ENCODE measurements at places on chromosomes 1 and 21.

GRCh38 chr1:27047914-27048313 is 35.3 kb upstream of the TENT5B start:
- DNase-seq = no peak

DNA sequence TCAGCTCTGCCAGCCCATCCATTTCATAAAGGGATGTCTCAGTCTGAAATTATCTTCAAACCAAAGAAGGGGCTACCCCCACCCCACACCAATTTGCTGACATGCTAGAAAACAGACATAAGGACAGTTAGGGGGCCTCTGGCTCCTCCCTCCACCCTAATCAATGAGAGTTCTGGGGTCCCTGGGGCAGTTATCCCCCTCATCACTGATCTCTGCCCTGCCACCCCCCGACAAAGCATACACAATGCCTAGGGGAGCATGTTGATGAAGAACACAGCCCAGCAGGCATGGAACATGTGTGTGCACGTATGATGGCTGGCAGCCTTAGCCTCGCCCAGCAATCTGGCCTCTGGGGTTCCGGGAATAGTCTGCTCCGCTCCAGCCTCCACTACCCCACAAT is 58.9 kb downstream of the RHBG start:
- DNase-seq = no peak

DNA sequence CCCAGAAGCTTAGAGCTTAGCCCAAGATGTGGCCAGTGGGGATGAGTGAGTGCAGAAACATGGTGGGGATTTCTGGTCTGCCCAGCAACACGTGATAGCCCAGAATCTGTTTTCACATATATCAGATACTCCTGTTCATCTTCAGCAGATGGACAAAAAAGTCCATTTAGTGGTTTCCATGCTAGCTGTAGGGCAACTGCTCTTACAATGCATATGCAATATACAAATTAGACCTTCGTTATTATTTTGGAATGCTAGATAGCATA is 96.9 kb upstream of the SGIP1 start:
- no peak for DNase-seq

DNA sequence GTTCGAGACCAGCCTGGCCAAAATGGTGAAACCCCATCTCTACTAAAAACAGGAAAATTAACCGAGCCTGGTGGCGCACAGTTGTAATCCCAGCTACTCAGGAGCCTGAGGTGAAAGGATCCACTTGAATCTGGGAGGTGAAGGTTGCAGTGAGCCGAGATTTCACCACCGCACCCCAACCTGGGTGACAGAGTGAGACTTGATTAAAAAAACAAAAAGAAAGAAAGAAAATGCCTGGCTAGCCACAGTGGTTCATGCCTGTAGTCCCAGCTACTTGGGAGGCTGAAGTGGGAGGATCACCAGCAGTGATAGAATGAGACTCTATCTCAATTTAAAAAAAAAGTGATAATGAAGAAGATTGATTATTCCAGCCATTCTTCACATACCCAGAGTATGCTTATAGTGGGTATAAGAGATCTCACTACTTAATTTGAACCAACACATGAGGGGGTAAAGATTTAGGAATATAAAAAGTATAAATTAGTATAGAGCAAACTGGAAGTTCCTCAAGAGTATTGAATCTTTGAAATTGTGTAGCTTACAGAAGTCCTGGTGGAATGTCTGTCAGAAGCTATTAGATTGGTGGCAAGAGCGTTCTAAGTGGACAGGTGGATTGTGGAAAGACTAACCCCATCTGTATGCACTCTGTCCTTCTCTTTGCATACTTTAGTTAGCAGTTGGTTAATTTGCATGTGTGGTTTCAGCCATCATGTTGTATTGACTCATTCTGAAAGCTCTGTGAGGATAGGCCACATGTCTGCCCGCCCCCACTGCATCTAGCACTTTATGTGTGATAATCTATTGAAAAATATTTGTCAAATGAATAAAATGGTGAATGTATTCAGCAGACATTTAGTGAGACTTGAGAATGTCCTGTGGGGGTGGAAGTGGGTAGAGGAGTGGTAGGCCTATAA is 25.0 kb downstream of the RLF start:
- DNase-seq = peak; percentile 24

GRCh38 chr1:113255038-113255719 is 135.1 kb upstream of the MAGI3 start:
- no peak for DNase-seq

GRCh38 chr1:2391931-2392509 is 379 bp downstream of the RER1 start:
- DNase-seq = no peak

DNA sequence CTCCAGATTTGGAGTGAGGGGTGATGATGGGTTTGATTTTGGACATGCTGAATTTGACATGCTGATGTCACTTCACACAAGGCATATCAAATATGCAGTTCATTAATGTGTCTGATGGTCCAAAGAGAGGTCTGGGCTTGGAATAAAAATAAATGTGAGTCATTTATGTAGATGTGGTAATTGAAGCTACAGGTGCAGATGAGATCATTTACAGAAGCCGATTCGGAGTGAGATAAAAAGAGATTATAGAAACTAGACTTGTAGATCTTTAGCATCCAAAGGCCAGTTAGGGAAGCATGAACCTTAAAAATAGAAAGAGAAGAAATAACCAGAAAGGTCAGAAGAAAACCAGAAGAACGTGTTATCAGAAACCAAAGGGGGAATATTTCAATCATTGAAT is 350.9 kb upstream of the ZP4 start:
- DNase-seq = no peak

DNA sequence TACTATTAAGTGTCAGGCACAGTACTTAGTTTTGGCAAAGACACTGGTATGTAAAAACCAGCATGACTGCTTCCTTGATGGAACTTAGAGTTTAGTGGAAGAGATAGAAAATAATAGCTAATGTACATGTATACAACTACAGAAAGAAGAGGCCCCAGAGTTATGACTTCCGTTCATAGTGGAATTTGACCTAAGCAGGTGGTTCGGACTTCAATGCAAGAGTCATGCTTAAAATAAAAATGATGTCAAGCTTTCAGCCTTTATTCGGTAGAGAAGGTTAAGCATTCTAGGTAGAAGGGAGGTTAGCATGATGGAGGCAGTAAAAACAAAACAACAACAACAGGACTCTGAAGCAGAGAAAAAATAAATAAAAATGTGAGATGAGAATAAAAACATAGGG is 165.9 kb downstream of the KCNT2 start:
- DNase-seq = no peak

GRCh38 chr1:207102659-207103058 is 1.4 kb upstream of the C4BPA start:
- no peak for DNase-seq

- no peak for DNase-seq
Observed at GRCh38 chr21:46454634-46455390, 3.9 kb upstream of the DIP2A start.

- no peak for DNase-seq
Observed at GRCh38 chr21:31555741-31556191, 103.7 kb upstream of the SOD1 start.

DNA sequence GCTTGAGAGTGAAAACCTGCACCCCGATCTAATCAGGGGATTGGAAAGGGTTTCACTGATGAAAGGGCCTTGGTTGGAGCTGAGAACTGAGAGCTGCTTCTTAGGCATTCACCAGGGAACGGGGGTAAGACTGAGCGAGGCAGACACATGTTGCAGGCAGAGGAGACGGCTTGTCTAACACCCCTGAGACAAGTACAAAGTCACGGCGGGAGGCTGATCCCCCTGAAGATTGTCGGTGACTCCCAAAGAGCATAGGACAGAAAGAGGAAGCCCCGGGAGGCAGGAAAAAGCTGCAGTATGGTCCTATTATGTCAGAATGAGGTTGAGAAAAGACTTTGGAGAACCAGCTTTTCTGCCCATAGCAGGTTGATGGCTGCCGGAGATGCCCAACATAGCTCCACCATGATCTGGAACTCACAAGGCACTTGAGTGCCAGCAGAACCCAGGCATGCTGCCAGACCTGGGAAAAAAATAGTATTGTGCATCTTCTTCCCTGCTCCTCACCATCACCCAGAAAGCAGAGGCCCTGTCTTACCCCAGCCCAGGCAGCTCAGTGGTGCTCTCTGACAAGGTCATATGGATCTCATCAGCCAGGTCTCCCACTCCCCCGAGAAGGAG is 463.9 kb upstream of the PROX1 start:
- no peak for DNase-seq

DNA sequence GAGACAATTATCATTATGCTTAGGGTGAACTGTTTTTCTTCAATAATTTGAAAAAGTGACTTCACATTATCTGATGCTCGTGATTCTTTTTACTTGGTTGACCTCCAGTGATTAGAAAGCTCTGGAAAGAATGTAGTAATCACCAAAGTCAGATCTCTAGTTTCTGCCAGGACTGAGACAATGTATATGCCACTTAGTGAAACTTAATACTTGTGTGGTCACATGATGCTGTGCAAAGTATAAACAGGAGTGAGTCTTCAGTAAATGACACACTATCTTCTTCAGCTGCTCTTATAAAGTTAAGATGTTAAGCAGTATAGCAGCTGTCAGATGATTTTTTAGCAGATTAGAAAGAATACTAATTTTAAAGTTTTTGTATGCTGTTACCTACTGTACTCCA is 17.2 kb downstream of the VCAM1 start:
- no peak for DNase-seq

DNA sequence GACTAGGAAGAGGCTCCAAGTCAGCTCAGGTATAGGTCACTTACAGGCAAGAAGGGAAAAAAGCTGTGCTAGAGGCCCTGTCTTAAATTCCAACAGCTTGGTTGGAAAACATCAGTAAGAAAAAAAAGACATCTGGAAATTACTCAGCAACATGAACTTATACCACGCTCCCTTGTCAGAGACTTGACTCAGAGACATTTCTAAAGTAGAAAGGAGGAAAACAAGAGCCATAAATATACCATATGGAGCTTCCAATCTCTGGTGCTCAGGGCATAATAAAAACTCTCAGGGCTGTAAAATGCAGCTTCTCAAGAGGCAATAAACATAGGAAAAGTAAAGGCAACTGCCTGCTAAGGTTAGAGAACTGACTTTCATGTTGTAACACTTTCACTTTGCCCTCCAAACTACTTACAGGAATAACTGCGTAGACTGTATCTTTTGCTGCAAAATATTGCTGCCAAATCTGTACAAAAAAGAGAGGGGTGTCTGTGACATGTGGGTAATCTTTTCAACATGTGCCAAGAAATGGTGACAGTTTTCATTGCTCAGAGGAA is 14.7 kb downstream of the ATPAF1 start:
- no peak for DNase-seq

GRCh38 chr1:114345930-114346479 is 165.0 kb downstream of the TRIM33 start:
- no peak for DNase-seq

DNA sequence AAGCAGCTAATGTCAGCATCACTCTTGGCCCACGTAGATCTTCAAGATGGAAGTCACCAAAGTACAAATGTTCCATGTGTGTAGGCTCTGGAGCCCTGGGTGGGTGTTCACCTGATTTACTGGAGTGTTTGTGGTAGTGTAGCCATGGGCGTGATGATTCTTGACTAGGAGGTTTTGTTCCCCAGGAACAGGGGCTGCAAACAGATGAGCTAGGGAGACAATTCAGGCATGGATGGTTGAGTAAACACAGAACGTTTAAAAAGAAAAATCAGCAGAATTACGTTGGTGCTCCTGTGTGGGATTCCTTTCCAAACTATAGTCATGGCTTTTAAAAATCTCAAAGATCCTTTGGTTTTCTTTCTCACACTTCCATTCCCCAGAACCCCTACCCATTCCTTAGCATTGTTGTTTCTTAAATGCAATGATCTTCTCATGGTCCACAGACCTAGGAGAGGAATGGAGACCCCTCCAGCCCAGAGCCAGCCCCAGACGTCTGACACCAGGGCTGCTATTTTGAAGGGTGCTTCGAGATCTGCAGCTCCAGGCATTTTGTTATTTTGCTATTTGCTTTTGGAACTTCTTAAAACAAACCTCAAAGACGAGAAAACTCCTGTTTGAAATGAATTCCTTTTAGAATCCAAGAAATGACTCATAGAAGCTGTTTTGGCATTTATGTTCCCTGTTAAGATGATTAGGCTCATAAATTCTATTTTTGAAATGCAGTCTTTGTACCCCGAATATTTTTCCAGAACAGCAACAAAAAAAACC is 115.1 kb downstream of the ETS2 start:
- no peak for DNase-seq

GRCh38 chr1:64194168-64195080 is 9.0 kb upstream of the UBE2U start:
- no peak for DNase-seq

- no peak for DNase-seq
Observed at GRCh38 chr1:232519186-232519585, 110.7 kb downstream of the SIPA1L2 start.

DNA sequence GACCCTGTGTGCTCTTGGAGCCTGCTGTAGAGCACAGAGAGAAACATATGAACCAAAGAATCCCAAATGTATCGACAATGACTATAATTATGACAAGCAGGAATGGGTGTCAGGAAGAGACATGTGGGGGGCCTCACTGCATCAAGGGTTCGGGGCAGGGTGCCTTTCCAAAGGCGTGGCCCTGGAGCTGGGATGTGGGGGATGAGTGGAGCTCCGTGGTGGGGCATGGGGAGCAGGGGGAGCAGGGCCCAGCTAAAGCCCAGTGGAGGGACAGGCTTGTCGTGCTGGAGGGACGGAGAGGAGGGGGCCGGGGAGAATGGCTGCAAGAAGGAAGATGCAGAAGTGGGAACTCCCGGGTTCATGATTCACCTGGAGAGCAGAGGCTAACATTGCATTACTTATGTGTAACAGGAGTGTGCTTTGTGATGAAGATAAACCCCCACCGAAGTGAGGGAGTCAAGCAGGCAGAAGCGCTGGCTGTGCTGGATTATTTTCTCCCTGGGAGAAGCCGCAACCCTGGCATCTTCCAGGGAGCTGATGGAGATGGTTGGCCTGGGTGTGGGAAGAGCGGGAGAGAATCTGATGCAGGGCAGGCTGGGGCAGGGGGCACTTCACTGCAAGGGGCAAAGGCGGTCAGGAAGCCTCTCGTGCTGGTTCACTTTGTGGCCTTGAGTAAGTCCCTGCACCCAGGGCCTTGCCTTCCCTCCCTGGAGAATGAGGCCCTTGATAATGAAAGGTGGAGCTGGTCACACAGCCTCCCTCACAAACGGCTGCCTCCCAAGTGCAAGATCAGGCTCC is 124.6 kb upstream of the RUNX3 start:
- no peak for DNase-seq

- no peak for DNase-seq
Observed at GRCh38 chr1:9960706-9961562, 17.7 kb downstream of the NMNAT1 start.

GRCh38 chr1:228494391-228494790 is 7.2 kb downstream of the RNF187 start:
- no peak for DNase-seq

Data from stimulated activated CD8-positive, alpha-beta memory T cell treated with anti-CD3 and anti-CD28 coated beads, Interleukin-12 subunit alpha, Interleukin-12 subunit beta, amount 100 ng/mL, for 4 hours (primary cell).